ENCODE measurements at places on chromosomes 7 and 10.

DNA sequence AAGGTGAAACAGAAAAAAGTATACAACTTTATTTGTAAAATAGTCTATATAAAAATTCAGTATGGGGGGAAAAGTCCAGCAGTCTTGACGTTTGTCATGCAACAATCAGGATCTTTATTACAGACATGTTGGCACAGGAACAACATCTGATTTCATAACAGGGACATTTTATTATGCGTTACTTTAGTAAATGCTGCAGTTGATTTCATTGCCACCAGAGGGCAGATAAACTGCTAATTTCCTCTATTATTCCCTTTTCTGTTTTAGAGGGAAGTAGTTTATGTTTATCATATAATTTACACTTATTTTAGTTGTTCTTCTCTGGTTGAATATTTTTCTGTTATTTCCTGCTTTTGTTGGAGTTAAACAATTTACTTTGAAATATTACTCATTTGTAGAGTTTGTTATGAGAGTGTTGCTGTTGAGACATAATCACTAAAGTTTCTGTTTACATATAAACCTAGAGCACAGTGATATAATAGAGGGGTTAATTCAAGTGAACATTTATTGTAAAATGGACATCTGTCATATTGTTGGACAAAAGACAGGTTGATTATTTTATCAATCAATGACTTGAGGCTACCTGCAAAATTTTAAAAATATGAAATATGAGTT is 3.3 kb downstream of the PLXDC2 start:
- no peak for DNase-seq

- no peak for DNase-seq
Observed at GRCh38 chr10:61329854-61330253, 123.3 kb downstream of the TMEM26 start.

- no peak for DNase-seq
Observed at GRCh38 chr7:4225881-4226523, 456.1 kb upstream of the FOXK1 start.

DNA sequence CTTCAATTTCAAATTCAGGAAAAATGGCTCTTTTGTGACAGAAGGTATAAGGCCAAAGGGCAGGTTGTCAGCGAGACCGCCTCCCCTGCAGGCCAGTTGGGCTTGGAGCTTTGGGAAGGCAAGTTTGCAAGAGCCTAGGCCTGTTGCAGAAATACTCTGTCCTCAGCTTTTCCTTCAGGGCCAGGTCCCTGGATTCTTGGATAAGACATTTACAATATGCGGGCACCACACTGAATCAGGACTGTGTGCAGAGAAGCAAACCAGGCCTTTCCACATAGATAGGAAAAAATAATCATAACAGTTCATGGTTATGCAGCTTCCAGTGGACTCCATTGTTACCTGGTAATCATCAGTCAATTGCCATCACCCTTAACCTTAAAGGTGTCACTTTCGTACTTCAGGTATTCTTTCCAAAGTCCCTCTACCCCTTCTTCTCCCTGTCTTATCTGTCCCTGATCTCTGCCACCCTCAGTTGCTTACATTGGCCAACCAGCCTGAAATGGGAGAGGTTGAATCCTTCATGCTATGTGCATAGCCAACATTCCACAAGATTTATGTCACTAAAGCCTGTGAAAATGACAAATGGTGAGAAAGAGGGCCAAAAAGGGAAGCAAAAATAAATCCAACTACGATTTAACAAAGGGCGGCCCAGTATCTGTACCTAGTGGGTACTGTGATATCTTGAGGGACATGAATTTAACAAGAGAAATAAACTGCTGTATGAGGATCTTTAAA is 304.5 kb upstream of the NFE2L3 start:
- no peak for DNase-seq

GRCh38 chr10:95388539-95388938 is 97.7 kb upstream of the PDLIM1 start:
- DNase-seq: no peak

Measured in CD8-positive, alpha-beta memory T cell (primary cell).